ENCODE measurements at places on chromosomes 2 and 18.
A peak's percentile ranks its signal among the peaks of the same experiment; 100 is the strongest.

GRCh38 chr18:3612315-3612714 lies 162.3 kb downstream of the TGIF1 start:
- DNase-seq = no peak

DNA sequence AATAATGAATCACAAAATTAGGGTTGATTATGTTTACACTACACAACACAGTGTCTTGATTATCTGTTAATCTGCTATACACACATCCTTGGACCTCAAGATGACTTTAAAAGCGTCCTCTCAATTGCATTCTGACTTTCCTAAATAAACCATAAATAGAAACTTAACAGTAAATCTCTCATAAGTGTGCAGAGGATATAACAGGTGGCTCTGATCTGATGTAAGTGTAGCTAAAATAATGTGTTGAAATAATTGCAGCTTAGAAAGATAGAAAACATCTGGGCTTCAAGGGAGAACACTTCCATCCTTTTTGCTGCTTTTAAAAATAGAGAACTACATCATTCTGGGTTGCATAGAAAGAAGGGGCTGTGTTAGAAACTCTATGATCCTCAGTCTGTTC lies 78.4 kb upstream of the EFEMP1 start:
- DNase-seq = no peak

DNA sequence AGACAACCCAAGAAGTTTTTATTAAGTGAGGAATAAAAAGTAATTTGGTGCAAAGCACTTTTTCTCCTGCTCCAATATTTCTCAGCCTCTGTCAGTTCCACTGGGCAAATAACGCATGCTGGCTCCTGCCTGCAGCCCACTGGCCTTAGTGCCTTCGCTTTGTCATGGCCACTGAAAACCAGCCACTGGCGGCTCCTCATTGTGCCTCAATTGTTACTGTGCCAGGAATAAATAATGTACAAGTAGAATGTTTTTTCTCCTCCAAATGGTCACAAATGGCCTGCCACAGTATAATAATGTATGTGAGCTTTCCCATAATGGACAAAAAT lies 267.1 kb downstream of the ACTR3 start:
- no peak for DNase-seq

- no peak for DNase-seq
Measured at GRCh38 chr2:241620419-241620769, 16.6 kb downstream of the THAP4 start.

DNA sequence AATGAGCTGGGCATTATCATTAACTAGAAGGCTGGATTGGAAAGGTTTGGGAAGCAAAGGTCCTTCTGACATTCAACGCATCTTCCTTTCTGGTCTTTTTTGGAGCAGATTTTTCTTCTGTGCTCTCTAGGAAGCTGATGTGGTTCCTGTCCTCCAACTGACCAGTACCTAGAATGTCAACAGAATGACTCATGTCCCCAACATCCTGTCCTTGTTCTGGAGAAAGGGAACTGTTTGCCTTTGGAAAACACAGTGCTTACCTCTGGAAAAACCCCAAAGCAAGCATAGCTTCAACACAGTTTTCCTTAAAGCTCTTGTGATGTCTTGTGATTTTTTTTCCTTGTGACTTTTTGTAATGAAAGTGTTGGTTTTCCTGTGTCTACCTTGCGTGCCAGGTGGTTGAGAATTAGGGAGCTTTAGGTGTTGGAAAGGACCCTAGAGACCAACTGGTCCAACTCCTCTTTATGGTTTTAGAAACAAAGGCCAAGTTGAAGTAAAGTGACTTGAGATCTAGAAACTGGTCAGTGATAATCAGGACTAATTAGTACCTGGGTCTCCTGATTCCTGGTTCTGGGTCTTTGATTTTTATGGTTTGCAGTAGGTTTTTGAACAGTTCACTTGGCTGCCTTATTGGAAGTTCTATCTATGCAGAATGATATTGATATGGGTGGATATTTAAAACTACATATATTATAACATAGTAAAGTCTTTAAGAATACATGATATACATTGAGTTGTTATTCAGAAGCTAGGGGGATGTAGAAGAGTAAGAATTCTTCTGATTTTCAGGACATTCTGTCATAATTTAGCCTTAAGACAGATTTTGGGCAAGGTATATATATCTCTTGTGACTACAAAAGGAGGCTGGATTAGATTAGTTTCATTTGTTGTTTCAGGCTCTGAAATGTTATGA lies 70.5 kb downstream of the FMNL2 start:
- no peak for DNase-seq

- DNase-seq = no peak
Measured at GRCh38 chr18:35842536-35842935, 129.9 kb upstream of the RMP24 start.

DNA sequence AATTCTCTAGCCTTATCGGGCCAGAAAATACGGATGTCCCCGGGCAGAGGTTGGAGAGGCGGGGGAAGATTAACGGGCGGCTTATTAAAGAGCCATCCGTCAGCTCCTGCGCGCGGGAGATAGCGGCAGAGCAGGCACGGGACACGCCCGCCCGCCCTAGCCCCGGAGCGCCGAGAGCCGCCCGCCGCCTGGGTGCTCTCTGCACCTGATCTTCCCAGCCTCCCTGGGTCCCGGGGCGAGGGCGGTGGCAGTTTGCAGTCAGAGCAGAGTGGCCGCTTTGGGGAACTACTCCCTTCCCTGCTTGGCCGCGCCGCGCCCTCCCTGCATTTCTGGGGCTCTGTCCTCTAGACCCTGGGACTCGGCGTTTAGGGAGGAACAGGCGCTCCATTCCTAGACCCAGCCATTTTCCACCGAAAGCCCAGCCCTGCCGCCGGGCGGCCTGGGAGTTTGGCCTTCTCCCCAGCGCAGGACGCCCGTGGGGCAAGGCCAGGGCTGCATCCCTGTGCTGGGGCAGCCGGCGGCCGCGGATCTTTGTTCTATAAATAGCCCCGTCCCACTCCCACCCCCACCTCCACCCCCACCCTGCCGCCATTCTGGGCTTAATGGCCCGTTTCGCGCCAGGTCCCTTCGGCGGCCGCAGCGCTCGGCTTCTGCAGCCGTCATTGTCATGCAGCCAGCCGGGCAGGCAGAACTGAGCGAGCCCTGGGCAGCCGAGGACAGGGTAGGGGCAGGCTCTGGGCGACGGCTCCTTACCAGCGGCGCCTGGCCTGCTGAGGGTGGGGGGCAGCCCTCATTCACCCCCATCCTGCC lies 6.6 kb downstream of the GAD1 start:
- DNase-seq = no peak

DNA sequence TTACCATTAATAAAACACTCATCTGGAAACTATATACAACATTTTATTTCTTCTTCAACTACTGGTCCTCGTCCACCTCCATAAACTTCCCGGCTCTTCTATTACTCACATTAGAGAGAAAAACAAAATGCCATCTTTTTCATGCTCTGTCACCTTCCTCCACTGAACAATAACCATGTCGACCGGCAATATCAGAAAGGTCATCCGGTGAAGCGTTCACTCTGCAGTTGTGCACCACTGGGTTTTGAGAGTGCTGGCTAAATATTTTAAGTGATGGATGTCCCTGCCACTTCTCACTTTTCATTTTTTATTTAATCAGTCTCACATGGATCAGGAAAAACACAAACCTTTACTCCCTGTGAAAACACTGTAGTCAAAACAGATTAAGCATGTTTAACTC lies 48.2 kb downstream of the SPP2 start:
- DNase-seq = peak; percentile 37

- DNase-seq = no peak
Measured at GRCh38 chr2:105777506-105778055, 32.9 kb downstream of the NCK2 start.

DNA sequence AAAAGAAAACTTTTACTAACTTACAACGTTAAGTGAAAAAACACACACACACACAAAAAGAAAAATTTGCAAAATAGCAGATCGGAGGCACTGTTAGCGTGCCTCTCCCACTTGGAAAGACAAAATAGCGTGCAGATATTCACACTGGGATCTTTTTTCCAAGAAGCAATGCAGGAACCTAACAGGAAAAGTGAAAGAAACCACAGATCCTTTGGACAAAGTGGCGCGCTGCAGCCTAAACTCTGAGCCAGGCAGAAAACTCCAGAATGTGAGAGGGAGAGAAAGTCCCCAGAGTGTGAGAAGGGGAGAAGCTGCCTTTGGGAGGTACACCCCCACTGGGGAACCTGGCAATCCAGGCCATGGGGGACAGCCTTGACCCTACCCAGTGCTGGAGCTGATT lies 70.7 kb upstream of the SERPINE2 start:
- no peak for DNase-seq

- DNase-seq = no peak
Measured at GRCh38 chr18:3541549-3542386, 91.8 kb downstream of the TGIF1 start.

GRCh38 chr18:23885750-23886149 lies 128.8 kb upstream of the TTC39C start:
- DNase-seq = no peak

- no peak for DNase-seq
Measured at GRCh38 chr2:132915812-132916549, 246.0 kb upstream of the LYPD1 start.
